ENCODE measurements at places on chromosomes 3 and 15.

GRCh38 chr3:160986069-160986468 is 119.1 kb downstream of the B3GALNT1 start:
- peaks cover 10% of the 10 kb centered on the region for H3K4me1 ChIP-seq
- no peak overlapping the region for H3K4me3 ChIP-seq
- H3K27ac ChIP-seq, result no peak overlapping the region
- H3K27me3 ChIP-seq, result no peaks in the 10 kb centered on the region
- DNase-seq, result no peak

- no peaks in the 10 kb centered on the region for H3K4me1 ChIP-seq
- H3K36me3 ChIP-seq, result no peaks in the 10 kb centered on the region
- no peak overlapping the region for H3K27ac ChIP-seq
Observed at GRCh38 chr3:101950985-101951733, 101.8 kb downstream of the NFKBIZ start.

GRCh38 chr3:42960786-42961185 is 18.3 kb upstream of the GASK1A start:
- H3K27ac ChIP-seq, result no peak overlapping the region
- no peaks in the 10 kb centered on the region for H3K27me3 ChIP-seq
- H3K4me3 ChIP-seq, result no peak overlapping the region
- no peak for DNase-seq
- H3K4me1 ChIP-seq, result no peaks in the 10 kb centered on the region

- peaks cover 12% of the 10 kb centered on the region for H3K4me1 ChIP-seq
- no peak overlapping the region for H3K4me3 ChIP-seq
- H3K27ac ChIP-seq, result no peak overlapping the region
- H3K27me3 ChIP-seq, result no peaks in the 10 kb centered on the region
- no peaks in the 10 kb centered on the region for H3K36me3 ChIP-seq
Observed at GRCh38 chr15:65400760-65401610, 21.8 kb downstream of the IGDCC4 start.

DNA sequence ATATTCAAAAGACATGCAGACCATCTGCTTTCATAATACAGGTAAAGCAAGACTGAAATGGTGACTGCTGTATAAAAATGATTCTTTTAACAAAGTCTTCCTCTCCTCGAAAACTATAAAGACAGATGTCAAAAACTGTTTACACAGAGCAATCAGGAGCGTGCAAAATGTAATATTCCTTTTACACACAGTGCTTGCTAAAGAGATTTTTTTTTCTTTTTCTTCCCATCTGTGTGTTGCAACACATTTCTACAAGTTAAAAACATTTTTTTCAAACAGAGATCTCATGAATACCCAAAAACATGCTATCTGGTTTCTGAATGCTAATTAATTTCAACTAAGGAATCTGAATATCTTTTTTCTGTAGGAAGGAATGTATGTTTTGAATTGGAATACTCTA is 22.1 kb downstream of the SATB1 start:
- no peaks in the 10 kb centered on the region for H3K27me3 ChIP-seq
- no peaks in the 10 kb centered on the region for H3K36me3 ChIP-seq
- DNase-seq, result no peak
- no peak overlapping the region for H3K27ac ChIP-seq

DNA sequence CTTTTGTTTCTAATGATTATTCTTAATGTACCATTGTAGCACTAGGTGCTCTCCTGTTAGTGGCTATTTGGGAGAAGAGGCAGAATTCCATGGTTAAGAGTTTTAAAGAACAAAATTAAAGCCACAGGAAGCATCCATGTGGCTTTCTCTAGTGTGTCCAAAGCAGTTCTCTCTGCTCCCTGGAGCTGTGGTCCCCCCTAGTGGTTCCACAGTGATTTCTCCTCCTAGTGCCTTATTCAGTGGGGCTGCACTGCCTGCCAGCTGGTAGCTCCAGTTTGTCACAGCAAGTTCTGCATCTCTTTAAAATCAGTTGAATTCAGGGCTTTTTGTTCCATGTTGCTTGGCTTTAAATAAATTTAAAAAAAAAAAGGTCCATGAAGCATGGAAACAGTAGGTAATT is 39.6 kb upstream of the FAM98B start:
- no peaks in the 10 kb centered on the region for H3K36me3 ChIP-seq
- no peaks in the 10 kb centered on the region for H3K4me1 ChIP-seq
- no peak overlapping the region for H3K27ac ChIP-seq
- DNase-seq, result no peak
- no peaks in the 10 kb centered on the region for H3K27me3 ChIP-seq

DNA sequence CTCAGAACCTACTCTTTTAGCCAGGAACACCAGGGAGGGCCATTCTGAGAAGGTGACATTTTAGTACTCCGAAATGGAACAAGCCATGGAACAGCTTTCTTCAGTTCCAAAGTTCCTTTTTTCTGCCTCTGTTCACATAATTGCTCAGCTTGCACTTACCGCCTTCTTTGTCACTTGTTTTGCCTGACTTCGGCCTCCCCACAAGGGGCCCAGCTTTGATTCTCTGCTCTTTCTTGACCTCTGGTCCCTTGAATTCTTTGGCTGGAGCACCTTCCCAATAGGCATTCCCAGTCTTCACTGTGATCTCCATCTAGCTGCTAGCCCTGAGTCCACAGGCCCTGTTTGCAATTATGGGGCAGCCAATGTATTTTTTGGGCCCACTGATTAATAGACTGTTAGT is 51.4 kb upstream of the SLC7A14 start:
- no peak overlapping the region for H3K27ac ChIP-seq
- H3K27me3 ChIP-seq, result no peaks in the 10 kb centered on the region
- no peaks in the 10 kb centered on the region for H3K4me1 ChIP-seq
- H3K36me3 ChIP-seq, result no peaks in the 10 kb centered on the region
- DNase-seq, result no peak

DNA sequence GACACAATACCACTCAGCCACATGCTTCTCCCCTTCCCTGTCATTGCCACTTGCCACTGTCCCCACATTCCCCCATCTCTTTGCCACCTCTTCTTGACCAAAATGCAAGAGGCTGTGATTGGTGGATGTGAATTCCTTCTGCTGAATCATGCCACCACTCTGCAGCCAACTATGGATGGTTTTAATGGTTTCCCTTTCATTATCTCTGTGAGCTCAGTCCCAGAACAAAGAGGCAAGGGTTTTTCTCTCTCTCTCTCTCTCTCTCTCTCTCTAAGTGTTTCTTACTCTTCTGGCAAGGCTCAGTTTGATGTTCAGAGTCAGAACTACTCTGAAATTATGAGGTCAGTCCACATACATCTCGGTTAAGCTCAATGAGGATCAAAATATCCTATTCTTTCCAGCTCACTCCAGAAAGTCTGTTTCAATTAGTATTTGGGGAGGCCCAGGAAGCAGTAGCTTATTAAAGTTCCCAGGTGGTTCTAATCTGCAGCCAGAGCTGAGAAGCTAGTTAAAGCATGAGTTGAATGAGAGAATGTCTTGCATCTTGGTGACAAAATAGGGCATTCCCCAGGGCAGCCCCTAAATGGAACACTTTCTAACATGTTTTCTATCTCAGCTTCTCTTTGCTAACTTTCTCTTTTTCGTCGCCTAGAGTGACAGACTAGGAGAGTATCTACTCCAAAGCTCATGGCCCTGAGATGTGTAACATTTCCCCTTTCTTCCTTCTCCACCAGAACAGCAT is 8.5 kb upstream of the ILDR1 start:
- H3K36me3 ChIP-seq, result no peaks in the 10 kb centered on the region
- no peaks in the 10 kb centered on the region for H3K27me3 ChIP-seq
- no peaks in the 10 kb centered on the region for H3K4me1 ChIP-seq
- H3K27ac ChIP-seq, result no peak overlapping the region
- no peak for DNase-seq
- H3K4me3 ChIP-seq, result no peak overlapping the region

- H3K27ac ChIP-seq, result no peak overlapping the region
- H3K4me3 ChIP-seq, result no peak overlapping the region
- peaks cover 5% of the 10 kb centered on the region for H3K4me1 ChIP-seq
- DNase-seq, result no peak
- no peaks in the 10 kb centered on the region for H3K36me3 ChIP-seq
Observed at GRCh38 chr3:157103280-157103679, 56.7 kb downstream of the CCNL1 start.

GRCh38 chr15:60551147-60551780 is 72.3 kb upstream of the ICE2 start:
- H3K27ac ChIP-seq, result no peak overlapping the region
- H3K4me3 ChIP-seq, result no peak overlapping the region
- DNase-seq, result no peak
- H3K4me1 ChIP-seq, result no peaks in the 10 kb centered on the region

- H3K36me3 ChIP-seq, result no peaks in the 10 kb centered on the region
- DNase-seq, result no peak
Observed at GRCh38 chr15:75167588-75168350, 33.9 kb upstream of the C15orf39 start.

DNA sequence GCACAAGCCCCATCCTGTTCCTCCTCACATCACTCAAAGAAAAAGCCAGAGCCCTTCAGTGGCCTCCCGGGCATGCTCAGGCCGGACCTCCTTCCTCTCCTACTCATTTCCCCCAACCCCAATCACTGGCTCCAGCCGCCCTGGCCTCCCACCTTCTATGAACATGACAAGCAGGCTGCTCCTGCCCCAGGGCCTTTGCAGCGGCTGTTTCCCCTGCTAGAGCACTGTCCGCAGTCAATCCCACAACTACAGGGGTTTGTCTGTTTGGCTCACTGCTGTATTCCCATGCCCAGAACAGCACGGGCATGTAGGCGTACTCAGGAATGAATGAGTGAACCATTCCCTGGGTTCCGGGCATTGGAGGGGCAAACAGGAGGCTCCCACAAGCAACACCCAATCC is 139.8 kb upstream of the PRR20G start:
- no peaks in the 10 kb centered on the region for H3K4me1 ChIP-seq
- H3K27me3 ChIP-seq, result peaks cover 4% of the 10 kb centered on the region
- no peak for DNase-seq

DNA sequence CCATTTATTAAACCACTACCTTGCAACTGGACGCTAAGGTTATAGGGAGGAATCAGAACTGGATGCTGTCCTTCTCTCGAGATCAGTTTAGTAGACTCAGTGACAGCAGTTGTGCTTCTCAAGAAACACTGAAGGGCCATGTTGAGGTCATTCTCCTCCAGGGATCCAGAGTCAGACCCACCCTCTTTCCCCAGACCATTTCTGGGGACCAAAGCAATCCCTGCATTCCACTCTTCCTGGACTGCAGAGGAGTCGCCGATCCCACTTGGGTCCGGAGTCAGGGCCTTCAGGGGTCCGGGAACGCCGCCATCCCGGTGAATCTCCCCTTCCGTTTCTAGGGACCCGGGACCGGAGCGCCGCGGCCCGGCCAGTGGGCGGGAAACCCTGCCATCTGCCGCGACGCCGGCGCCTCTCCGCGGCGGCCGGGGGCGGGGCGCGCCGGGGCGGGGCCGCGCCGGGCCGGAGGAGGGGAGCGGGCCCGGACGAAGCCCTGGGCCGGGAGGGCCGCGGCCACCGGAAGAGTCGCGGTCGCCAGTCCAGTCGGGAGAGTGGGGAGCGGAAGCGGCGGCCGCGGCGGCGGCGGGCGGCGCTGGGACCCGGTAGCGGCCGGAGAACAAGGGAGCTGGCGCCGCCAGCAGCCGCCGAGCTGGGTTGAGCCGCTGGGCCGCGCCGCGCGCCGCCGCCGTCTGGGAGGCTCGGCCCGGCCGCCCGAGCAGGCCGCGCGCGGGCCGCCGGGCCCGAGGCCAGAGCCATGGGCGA is at the start of gene DVL3:
Gene DVL3, plus strand, starts transcription at position 493 of the 759 bp plus-strand sequence. Its CDS starts 259 bp downstream, at position 752.
- H3K4me3 ChIP-seq, result peak within 1 kb of the TSS; percentile 93
- peak within 1 kb of the TSS; percentile 71 for H3K27ac ChIP-seq
- peak; percentile 76 for DNase-seq
- peaks cover 11% of the 10 kb centered on the region for H3K4me1 ChIP-seq
- H3K36me3 ChIP-seq, result no peaks in the 10 kb centered on the region

DNA sequence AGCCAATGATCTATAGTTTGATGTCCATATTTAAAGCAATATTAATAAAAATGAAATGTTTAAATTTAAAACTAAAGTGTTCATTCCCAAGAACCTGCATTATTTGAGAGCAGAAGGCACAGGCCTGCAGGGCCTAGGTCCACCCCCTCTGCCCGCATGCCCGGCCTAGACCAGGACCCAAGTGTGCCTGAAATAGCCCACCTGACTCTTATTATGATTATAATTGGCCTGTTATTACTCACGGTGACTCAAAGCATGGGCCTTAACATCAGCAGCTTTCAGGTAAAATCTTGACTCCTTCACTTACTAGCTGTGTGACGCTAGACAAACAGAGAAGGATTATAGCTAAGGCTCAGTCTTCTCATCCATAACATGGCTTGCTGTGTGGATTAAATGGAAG is 128.8 kb downstream of the PLCL2 start:
- H3K27me3 ChIP-seq, result no peaks in the 10 kb centered on the region
- DNase-seq, result no peak
- H3K36me3 ChIP-seq, result no peaks in the 10 kb centered on the region

- no peaks in the 10 kb centered on the region for H3K36me3 ChIP-seq
- no peaks in the 10 kb centered on the region for H3K27me3 ChIP-seq
- peak; percentile 39 for DNase-seq
- no peak overlapping the region for H3K27ac ChIP-seq
- no peaks in the 10 kb centered on the region for H3K4me1 ChIP-seq
Observed at GRCh38 chr3:177777699-177778098, 580.4 kb upstream of the TBL1XR1 start.

- no peak overlapping the region for H3K4me3 ChIP-seq
- no peaks in the 10 kb centered on the region for H3K4me1 ChIP-seq
- no peaks in the 10 kb centered on the region for H3K27me3 ChIP-seq
Observed at GRCh38 chr3:53729618-53730017, 116.6 kb downstream of the CHDH start.

DNA sequence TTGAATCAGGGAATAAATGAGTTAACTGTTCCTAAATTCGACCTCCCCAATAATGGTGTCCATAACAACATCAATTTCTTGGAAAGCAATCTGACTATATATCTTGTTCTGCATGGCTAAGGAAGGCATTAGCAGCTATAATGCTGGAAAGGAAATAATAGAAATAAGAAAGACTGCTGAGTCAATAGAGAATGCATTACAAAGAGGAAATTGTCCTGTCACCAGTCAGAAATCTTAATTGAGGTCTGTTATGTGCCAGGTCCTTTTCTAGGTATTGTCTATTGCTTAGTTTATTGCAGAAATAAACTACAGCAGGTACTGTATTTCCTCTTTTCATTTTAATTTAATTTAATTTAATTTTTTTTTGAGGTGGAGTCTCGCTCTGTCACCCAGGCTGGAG is 5.9 kb upstream of the PPP1R2 start:
- no peak overlapping the region for H3K4me3 ChIP-seq
- no peaks in the 10 kb centered on the region for H3K27me3 ChIP-seq
- H3K36me3 ChIP-seq, result no peaks in the 10 kb centered on the region
- H3K4me1 ChIP-seq, result peaks cover 17% of the 10 kb centered on the region

DNA sequence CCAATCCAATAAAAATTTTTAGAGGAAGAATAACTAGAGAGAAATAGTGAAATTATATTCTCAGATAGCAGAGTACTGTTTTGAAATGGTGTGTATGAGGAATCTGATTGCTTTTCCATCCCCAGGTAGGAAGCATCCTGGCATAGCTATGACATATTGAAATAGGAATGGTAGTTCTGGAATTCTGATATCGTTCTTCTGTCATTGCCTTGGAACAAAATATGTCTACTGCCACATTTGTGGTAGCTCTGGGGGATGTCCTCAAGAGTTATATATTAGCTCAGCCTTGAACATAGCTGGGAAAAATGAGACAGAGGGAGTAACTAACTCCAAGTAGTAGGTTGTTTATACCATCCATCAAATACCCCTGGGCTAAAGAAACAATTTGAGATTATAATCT is 950.7 kb downstream of the MCTP2 start:
- no peaks in the 10 kb centered on the region for H3K27me3 ChIP-seq
- no peak for DNase-seq
- H3K4me1 ChIP-seq, result no peaks in the 10 kb centered on the region
- H3K36me3 ChIP-seq, result no peaks in the 10 kb centered on the region
- no peak overlapping the region for H3K4me3 ChIP-seq

- H3K36me3 ChIP-seq, result no peaks in the 10 kb centered on the region
- no peak overlapping the region for H3K4me3 ChIP-seq
- no peaks in the 10 kb centered on the region for H3K27me3 ChIP-seq
Observed at GRCh38 chr15:70395164-70395563, 297.4 kb upstream of the TLE3 start.

All from pancreas (tissue), 10 donors.